ENCODE measurements at places on chromosomes 2 and 18. TPM values are rescaled to one million over a fixed set of nuclear protein-coding genes. Genes with fewer than 3 reads are reported as not detected.

DNA sequence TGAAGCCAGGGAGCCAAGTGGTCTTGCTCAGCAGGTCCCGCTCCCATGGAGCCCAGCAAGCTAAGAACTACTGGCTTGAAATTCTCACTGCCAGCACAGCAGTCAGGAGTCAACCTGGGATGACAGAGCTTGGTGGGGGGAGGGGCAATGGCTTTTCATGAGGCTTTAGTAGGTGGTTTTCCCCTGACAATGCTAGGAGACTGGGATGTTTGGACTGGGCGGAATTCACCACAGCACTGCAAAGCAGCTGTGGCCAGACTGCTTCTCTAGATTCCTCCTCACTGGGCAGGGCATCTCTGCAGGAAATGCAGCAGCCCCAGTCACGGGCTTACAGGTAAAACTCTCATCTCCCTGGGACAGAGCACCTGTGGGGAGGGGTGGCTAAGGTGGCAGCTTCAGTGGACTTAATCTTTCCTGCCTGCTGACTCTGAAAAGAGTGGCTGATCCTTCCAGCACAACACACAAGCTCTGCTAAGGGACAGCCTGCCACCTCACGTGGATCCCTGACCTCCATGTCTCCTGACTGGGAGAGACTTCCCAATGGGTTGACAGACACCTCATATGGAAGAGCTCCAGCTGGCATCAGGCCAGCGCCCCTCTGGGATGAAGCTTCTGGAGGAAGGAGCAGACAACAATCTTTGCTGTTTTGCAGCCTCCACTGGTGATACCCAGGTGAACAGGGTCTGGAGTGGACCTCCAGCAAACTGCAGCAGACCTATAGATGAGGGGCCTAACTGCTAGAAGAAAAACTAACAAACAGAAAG, 349.7 kb upstream of the ST6GAL2 start:
- H3K4me3 ChIP-seq, result no peak overlapping the region
- no peaks in the 10 kb centered on the region for H3K27me3 ChIP-seq
- H3K27ac ChIP-seq, result no peak overlapping the region
- H3K4me1 ChIP-seq, result no peaks in the 10 kb centered on the region
- no peak for DNase-seq

- no peaks in the 10 kb centered on the region for H3K27me3 ChIP-seq
- no peak for DNase-seq
- no peaks in the 10 kb centered on the region for H3K36me3 ChIP-seq
- no peak overlapping the region for H3K27ac ChIP-seq
Observed at GRCh38 chr18:44942073-44942472, 261.4 kb downstream of the SETBP1 start.

TLX2 gene
- total RNA-seq, result not detected

DNA sequence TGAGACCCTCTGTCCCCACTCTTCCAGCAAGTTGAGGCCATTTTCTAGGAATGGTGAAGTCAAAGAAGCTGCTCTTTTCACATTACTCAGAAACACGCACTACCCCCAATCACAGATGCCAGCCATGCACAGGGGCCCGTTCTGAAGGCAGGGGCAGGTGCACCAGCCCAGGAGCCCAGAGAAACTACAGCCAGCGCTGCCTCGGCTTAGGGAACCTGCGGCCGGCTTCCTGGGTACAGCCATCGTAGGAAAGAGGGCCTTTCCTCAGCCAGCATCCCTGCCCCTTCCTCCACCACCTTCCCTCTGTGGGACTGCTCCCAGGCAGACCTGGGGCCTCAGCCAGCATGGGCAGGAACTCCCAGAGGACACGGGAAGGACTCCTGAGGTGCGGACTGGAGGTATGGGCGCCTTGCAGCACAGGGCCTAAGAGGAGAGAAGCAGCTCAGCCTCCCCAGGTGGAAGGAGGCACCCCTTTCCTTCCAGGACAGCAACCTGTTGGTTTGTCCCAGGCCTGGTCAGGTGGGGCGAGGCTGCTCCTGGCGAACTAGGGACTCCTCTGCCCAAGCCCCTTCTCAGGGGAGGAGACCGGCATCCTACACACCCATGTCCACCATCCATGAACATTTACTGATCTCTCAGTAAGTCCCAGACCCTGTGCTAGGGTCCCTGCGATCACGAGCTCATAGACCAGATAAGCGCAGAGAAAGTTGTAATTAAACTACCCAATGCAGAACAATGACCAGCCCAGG, 99.0 kb upstream of the ID2 start:
- no peaks in the 10 kb centered on the region for H3K36me3 ChIP-seq
- peak overlapping the region; percentile 2 for H3K27ac ChIP-seq
- H3K4me3 ChIP-seq, result no peak overlapping the region
- no peaks in the 10 kb centered on the region for H3K27me3 ChIP-seq

DNA sequence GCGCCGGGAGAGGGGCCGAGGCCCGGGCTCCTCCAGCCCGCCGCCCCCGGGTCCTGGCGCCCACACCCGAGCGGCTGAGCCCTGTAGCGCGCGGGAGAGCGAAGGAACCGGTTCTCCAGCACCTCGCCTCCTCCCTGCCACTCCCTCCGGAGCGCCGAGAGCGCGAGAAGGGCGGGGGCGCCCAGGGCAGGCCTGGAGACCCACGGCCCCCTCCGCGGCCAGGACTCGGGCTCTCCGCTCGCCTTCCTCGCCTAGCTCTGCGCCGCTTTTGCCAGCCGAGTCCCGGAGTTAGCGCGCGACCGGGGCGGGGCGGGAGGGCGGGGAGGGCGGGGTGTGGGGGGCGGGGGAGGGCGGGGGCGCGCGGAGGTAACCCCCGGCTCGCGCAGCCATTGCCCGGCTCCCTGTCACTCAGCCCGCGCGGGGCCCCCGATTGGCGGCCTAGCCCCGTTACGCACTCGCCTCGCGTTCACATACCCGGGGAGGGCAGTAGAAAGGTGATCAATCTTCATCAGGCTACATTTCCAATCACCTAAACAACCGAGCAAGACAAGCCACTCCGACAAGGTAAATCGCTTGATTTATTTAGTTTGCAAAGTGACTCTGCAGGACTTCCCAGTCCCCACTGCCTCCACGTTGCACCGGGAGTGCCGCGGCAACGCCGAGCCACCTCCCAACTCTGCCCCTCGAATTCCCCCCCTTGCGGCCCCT, at the start of gene OTX1:
Gene OTX1, plus strand, starts transcription at position 497 of the 708 bp plus-strand sequence. CDS start 2,161 bp downstream, outside the sequence.
- H3K36me3 ChIP-seq, result no peaks in the 10 kb centered on the region
- peak within 1 kb of the TSS; percentile 60 for H3K4me3 ChIP-seq
- peaks cover 29% of the 10 kb centered on the region for H3K4me1 ChIP-seq
- H3K27ac ChIP-seq, result peak within 1 kb of the TSS; percentile 67
- DNase-seq, result no peak

- no peak overlapping the region for H3K4me3 ChIP-seq
- no peaks in the 10 kb centered on the region for H3K27me3 ChIP-seq
- DNase-seq, result no peak
Observed at GRCh38 chr18:572091-572830, 7.9 kb upstream of the CETN1 start.

- H3K4me1 ChIP-seq, result peaks cover 38% of the 10 kb centered on the region
- H3K27me3 ChIP-seq, result no peaks in the 10 kb centered on the region
- no peak for DNase-seq
- H3K36me3 ChIP-seq, result no peaks in the 10 kb centered on the region
- H3K4me3 ChIP-seq, result no peak overlapping the region
- H3K27ac ChIP-seq, result no peak overlapping the region
Observed at GRCh38 chr18:62183578-62184195, 3.2 kb downstream of the PIGN start.

DNA sequence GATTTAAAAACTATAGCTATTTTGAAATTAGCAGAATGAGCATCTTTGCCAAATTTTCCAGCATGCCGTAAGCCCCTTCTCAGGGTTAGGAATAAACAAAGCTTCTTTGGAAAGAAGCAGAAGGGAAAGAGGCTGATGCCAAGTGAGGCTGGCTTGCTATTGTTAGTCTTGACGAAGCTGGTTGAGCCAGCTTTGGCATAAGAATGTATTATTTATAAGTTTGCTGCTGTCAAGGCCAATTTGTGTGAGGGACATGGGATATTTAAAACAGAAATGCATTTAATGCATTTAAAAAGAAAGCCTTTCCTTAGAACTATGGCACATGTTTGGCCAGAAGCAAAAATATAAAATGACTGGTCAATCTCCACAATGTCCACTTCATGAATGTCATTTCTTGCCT, 52.5 kb upstream of the TTN start:
- H3K4me1 ChIP-seq, result peaks cover 12% of the 10 kb centered on the region
- DNase-seq, result no peak
- H3K4me3 ChIP-seq, result no peak overlapping the region
- no peak overlapping the region for H3K27ac ChIP-seq
- no peaks in the 10 kb centered on the region for H3K27me3 ChIP-seq

SCRN3 gene
- 17.3 TPM for total RNA-seq

- H3K36me3 ChIP-seq, result no peaks in the 10 kb centered on the region
- no peak overlapping the region for H3K27ac ChIP-seq
- no peaks in the 10 kb centered on the region for H3K27me3 ChIP-seq
- H3K4me1 ChIP-seq, result peaks cover 17% of the 10 kb centered on the region
- no peak overlapping the region for H3K4me3 ChIP-seq
Observed at GRCh38 chr2:45901468-45902032, 250.1 kb downstream of the PRKCE start.

GRCh38 chr2:21310493-21310892, 186.7 kb downstream of the TDRD15 start:
- no peaks in the 10 kb centered on the region for H3K36me3 ChIP-seq
- DNase-seq, result no peak
- H3K27me3 ChIP-seq, result no peaks in the 10 kb centered on the region

- no peaks in the 10 kb centered on the region for H3K27me3 ChIP-seq
- H3K4me1 ChIP-seq, result peaks cover 4% of the 10 kb centered on the region
- DNase-seq, result no peak
- no peak overlapping the region for H3K4me3 ChIP-seq
Observed at GRCh38 chr2:235044501-235045271, 92.9 kb downstream of the SH3BP4 start.

DNA sequence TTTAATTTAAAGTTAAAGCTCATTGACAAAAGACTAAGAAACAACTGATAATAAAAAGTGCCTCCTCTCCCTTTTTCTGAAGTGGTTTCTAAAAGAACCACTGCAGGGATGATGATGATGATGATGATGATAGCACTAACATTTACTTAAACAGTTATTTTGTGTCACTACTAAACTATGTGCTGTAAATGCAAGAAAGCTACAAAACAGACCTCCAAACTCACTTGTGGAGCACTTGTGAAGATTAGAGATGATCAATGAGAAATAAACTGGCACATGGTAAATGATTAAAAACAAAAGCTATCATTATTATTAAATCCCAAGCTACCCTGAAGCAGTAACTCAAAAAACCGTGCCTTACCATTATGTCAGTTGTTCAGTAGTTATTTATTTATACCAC, 88.7 kb downstream of the SLC8A1 start:
- DNase-seq, result no peak
- peak overlapping the region; percentile 39 for H3K4me3 ChIP-seq
- no peaks in the 10 kb centered on the region for H3K36me3 ChIP-seq
- H3K27me3 ChIP-seq, result no peaks in the 10 kb centered on the region
- peak overlapping the region; percentile 22 for H3K27ac ChIP-seq

- no peaks in the 10 kb centered on the region for H3K36me3 ChIP-seq
- H3K4me1 ChIP-seq, result peaks cover 3% of the 10 kb centered on the region
- H3K27me3 ChIP-seq, result no peaks in the 10 kb centered on the region
- no peak overlapping the region for H3K27ac ChIP-seq
- no peak for DNase-seq
Observed at GRCh38 chr2:99261242-99261641, 5.8 kb upstream of the LYG2 start.

GRCh38 chr2:157899125-157899839, 23.2 kb upstream of the ACVR1 start:
- DNase-seq, result no peak
- no peaks in the 10 kb centered on the region for H3K36me3 ChIP-seq
- H3K27ac ChIP-seq, result no peak overlapping the region
- no peak overlapping the region for H3K4me3 ChIP-seq
- H3K4me1 ChIP-seq, result peaks cover 11% of the 10 kb centered on the region

DNA sequence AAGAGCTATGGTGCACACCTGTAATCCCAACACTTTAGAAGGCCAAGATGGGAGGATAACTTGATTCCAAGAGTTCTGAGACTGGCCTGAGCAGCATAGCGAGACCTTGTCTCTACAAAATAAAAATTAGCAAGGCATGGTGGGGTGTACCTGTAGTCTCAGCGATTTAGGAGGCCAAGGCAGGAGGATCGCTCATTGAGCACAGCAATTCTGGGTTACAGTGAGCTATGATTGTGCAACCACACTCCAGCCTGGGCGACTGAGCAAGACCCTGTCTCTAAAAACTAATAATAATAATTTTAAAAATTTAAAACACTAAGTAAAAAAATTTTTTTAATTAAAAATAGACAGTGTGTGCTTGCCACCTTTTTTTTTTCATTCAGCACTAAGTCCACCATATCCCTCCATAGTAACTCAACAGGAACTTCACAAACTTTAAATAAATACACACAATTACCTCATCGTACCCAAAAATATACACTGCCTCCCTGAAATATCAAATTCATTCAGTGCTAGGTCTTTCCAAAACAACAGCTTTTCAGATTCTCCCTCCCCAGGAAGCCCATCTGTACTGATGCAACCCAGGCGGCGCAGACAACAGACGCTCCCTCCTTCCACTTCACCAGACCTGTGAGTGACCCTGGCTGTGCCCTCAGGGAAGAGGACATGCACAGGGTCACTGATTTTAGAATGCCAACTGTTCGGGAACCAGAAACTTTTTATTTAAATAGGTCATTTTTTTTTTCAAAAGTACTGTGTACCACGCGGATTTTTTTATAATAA, 29.6 kb downstream of the FAM168B start:
- no peak overlapping the region for H3K27ac ChIP-seq
- DNase-seq, result no peak
- H3K4me1 ChIP-seq, result peaks cover 9% of the 10 kb centered on the region
- no peak overlapping the region for H3K4me3 ChIP-seq
- no peaks in the 10 kb centered on the region for H3K27me3 ChIP-seq

DNA sequence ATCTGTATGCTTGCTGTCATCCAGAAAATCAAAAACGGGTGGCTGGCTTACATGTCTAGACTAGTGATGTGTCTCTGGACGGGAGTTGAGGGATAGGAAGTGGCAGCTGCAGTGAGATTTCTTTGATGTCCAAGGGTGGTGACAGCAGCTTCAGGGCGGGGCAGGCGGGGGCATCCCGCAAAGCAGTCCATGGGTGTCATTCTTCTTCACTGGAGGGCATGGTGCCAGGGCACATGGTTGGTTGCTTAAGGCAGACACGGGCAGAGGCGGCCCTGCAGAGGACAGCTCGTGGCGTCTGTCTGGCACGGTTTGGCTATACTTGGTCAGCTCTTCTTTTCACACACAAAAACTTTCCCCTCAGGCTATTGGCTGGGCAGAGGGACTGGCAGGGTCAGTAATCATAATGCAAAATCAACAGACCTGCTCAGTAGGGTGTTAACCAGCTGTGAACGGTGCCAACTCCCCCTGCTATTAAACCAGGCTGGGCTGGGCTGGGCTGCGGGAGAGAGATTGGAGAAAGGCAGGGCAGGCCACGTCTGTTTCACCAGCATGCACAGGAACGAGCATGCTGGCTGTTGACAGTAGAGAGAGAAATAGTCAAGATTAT, 63.7 kb downstream of the COL4A3 start:
- no peak overlapping the region for H3K4me3 ChIP-seq
- H3K4me1 ChIP-seq, result no peaks in the 10 kb centered on the region
- no peak for DNase-seq
- no peaks in the 10 kb centered on the region for H3K36me3 ChIP-seq
- H3K27me3 ChIP-seq, result peaks cover 15% of the 10 kb centered on the region

SP5 gene
- not detected for total RNA-seq
